ENCODE measurements at places on chromosomes 12 and 14.

DNA sequence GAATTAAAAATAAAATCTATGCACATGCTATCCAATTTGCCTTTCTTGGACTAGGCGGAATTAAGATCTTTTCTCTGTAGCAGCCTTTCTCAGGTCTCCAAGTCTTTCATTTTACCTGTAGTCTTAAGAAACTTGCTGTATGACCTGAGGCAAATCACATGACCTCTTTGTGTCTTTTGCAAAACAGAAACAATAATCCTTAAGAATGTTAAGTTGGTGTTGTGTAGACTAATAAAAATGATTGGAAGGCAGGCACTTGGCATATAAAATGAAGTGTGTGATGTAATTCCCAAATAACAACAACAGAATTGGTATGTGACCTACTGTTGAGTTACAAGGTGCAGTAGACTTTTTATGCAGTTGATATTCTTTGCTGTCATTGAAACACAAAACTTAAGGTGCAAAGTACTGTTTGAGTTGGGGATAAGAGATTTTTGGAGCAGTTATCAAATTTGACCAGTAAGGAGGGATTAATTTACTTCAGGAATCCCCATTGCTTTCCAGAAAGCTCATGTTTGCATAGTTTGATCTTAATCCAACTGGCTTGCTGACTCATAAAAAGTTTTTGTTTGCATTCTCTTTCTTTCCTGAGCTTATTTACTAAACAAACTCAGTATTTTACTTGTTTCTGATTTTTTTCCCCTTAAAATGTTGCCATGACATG lies 51.4 kb downstream of the SUSD6 start:
- peak; percentile 49 for DNase-seq

DNA sequence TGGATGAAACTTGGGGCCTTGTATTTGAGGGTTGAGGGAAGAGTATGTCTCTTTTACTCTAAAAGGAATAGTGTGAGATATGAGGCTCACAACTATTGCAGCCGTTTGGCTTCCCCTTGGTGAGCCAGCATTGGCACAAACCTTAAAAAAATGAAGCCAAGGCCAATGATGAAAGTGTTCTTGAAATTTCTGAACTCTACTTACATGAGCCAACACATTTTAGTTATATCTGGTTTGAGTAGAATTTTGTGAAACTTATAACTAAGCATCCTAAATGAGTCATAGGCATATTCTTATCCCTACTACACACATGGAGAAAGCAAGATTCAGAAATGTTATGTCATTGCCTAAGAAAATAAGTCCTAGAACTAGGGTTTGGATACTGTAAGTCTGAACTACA lies 55.3 kb upstream of the ACSS3 start:
- no peak for DNase-seq

DNA sequence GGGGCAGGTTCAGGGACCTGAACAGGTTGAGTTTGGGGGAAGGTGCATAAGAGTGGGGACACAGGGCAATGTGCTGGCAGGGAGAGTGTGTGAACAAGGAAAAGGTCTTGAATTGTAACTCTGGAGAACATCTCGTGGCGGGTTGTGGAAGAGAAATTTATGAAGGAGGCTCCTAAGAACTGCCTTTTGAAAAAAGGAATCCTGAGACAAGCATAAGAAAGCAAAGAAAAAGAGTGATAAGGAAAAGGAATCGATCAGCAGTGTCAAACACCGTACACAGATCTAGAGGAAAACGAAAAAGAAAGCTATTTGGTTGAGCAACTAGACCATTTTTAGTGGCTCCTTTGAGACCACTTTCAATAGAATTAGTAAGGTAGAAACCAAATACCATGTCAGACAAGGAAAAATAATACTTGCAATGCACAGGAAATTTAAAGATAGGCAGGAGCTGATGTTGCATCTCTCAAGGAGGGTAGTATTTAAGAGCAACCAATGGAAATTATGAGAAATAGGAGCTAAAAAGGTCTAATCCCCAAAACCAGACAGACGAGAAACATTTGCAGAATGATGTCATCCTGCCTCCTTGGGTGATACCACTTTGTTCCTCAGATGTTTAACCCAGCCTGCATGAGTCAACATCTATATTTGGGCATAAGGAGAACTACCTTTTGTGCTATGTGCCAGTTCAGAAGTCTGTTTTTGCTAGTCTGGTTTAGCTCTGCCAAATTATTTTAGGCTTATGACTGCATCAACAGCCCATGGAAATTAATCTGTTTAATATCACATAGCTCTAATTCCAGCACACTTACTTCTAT lies 64.5 kb upstream of the STK38L start:
- peak; percentile 97 for DNase-seq

DNA sequence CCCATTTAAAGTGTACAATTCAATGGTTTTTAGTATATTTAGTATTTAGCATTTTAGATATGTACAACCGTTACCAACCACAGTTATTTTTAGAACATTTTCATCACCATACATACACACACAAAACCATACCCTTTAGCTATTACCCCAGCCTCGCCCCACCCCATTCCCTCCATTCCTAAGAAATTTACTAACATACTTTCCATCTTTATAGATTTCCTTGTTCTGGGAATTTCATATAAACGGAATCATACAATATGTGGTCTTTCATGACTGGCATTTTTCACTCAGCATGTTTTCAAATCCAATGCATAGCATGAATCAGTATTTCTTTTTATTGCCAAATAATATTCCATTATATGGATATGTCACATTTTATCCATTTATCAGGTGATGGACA lies 101.5 kb downstream of the TAOK3 start:
- DNase-seq: no peak

- peak; percentile 60 for DNase-seq
Measured at GRCh38 chr14:69101331-69101826, 51.5 kb downstream of the DCAF5 start.

GRCh38 chr12:12022306-12022936 lies 48.3 kb upstream of the BCL2L14 start:
- no peak for DNase-seq

- peak; percentile 57 for DNase-seq
Measured at GRCh38 chr14:31261859-31262731, 54.5 kb upstream of the HECTD1 start.

GRCh38 chr12:13100882-13101769 lies 2.3 kb downstream of the GSG1 start:
- peak; percentile 96 for DNase-seq

Measured in astrocyte of the hippocampus (primary cell).